HepG2 (cell line): ENCODE measurements at places on chromosomes 1 and 21.

- DNase-seq = no peak
Measured at GRCh38 chr1:212781225-212781624, 10.4 kb downstream of the NSL1 start.

DNA sequence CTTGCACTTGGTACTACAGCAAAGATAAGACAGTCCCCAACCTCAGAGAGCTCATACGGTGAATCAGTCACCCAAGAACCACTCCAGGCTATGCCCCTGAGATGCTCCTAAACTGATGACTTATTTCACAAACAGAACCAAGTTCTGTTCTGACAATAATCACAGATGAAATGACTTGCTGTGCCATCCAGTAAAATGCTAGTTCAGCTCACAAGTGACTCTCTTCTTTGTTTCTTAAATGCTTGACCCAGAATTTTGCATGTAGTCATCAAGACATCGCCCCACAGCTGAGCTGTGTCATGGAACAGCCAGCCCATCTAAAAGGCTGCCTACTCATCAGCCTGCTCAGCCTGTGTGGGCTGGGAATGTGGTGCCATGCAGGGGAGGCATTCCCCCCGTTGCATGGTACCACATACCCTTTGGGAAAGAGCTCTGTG, 6.1 kb upstream of the SLC19A2 start:
- no peak for DNase-seq

DNA sequence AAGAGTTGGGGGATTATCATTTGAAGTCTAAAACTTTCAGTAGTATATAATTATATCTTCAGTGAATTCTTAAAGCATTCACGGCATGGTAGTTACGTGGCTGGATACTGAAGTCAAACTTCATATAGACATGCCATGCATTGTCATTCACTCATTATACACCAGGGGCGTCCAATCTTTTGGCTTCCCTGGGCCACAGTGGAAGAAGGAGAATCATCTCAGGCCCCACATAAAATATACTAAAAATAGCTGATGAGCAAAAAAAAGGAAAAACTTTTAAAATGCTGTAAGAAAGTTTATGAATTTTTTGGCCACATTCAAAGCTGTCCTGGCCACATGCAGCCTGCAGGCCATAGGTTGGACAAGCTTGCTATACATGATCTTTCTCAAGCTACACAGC, 43.8 kb downstream of the DENND1B start:
- DNase-seq = no peak

DNA sequence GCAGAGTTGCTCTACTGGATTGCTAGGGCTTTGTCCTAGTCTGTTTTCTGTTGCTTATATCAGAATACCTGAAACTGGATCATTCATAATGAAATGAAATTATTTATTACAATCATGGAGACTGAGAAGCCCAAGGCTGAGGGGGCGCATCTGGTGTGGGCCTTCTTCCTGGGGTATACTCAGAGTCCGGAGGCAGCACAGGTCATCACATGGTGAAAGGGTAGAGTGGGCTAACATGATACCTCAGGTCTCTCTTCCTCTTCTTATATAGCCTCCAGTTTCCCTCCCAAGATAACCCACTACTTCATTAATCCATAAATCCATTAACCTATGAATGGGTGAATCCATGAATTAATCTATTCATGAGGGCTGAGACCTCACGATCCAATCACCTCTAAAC, 667.6 kb upstream of the NCAM2 start:
- no peak for DNase-seq

- no peak for DNase-seq
Measured at GRCh38 chr1:107795994-107796393, 169.0 kb downstream of the VAV3 start.

DNA sequence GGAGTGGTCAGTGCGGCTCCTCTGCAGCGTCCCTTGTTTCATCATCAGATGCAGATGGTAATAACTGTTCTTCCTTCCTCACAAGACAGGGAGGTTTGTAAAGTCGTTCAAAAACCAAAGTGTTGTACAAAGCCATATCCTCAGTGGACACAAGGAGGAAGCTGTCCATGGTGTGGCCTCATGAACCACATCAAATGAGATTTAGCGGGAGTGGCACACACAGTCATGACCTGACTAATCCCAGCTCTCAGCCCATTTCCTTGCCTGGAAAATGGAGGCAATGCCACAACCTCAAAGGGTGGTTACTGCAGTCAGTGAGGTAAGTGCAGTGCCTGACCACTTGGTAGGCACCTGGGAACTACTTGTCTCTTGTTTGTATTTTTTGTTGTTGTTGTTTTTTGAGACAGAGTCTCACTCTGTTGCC, 13.4 kb downstream of the ENTREP3 start:
- DNase-seq = no peak

DNA sequence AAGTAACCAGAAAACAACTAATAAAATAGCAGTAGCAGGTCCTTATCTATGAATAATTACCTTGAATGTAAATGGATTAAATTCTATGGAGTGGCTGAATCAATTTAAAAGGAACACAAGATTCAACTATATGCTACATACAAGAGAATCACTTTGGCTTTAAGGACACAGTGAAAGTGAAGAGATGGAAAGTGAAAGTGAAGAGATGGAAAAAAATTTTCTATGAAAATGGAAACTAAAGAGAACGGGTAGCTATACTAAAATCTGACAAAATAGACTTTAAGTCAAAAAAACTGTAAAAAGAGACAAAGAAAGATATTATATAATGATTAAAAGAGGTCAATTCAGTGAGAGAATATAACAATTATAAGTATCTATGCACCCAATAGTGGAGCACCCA, 54.7 kb downstream of the C1orf185 start:
- DNase-seq = no peak

DNA sequence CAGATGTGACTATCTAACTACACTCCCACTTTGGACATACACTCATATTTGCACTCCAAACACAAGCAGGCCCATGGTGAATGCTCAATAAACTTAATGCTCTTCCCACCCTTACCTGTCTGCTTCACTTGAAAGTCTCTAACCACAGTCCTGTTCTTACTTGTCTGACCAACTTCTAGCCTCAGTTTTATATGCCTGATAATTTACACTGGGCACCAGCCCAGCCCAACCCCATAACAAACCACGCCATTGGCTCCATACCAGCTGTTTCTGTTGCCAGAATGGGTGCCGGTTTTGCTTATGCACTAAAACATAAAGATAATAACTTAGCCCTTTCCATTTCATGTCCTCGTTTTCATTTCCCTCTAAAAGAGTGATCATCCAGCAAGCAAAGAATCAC, 395.4 kb downstream of the NTNG1 start:
- DNase-seq = no peak

DNA sequence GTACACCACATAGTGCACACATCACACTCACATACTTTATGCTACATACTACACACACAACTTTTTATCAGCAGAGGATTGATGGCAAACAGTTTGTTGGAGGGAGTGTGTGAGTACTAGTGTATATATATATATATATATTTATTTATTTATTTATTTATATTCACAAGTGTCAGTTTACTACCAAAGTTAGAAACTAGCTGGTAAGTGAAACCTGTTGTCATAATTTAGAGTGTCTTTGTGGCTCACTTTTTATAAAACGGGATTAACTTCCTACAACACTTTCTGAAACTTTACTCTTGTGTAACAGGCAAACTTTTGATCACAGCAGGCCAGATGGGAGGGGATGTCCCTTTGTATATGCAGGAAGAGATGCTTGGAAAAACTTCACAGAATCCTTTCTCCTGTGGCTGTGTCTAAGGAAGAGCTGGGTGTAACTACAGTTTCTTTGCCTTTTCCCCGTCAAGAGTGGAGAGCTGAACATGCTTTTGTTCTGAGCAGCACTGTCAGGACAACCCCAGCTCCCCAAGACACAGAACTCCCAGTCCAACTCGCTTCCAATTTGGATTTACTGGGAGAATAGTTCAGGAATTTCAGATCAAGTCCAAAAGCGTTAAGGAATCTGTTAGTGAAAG, 1.9 kb upstream of the SAMD13 start:
- no peak for DNase-seq

DNA sequence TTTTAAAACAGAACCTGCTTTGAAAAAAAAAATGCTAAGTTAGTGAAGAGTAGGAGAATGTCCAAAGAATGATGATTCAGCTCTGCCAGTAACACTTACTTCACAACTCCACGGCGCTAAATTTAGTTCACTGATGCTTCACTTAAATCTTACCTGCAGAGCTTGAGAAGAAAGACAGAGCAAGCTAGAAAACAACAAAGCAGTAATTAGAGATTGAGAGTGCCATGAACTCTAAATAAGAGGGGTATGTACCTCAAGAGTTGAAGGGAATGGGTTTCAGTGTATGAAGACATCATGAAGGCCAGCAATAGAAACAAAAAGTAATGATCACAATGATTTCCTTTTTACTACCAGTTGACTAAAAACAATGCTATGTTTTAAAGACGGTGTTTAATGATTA, 32.8 kb downstream of the EPRS1 start:
- no peak for DNase-seq

GRCh38 chr21:43922949-43923348, 57.9 kb downstream of the AGPAT3 start:
- DNase-seq = no peak
